CD8-positive, alpha-beta memory T cell (primary cell): ENCODE measurements at places on chromosomes 13 and 19.
A peak's percentile ranks its signal among the peaks of the same experiment; 100 is the strongest.

DNA sequence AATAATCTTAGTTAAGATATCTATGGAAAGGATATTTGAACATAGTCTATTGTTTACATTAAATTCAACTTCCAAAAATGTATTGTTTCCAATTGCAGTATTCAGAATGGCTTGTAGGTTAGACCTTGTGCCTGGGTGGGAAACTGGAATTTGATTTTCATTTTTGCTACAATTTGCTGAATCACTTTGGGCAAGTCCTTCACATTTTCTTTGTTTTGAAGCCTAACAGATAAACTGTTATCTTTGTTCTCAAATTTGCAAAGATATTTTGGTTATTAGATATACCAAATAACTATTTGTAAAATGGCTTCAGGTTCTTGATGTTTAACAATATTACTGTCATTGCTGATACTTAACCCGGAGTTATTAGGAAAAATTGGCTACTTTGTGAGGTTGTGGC lies 82.6 kb downstream of the WDFY2 start:
- DNase-seq: no peak

- no peak for DNase-seq
These were observed 64.1 kb downstream of the TPT1 start for GRCh38 chr13:45276913-45277312.

DNA sequence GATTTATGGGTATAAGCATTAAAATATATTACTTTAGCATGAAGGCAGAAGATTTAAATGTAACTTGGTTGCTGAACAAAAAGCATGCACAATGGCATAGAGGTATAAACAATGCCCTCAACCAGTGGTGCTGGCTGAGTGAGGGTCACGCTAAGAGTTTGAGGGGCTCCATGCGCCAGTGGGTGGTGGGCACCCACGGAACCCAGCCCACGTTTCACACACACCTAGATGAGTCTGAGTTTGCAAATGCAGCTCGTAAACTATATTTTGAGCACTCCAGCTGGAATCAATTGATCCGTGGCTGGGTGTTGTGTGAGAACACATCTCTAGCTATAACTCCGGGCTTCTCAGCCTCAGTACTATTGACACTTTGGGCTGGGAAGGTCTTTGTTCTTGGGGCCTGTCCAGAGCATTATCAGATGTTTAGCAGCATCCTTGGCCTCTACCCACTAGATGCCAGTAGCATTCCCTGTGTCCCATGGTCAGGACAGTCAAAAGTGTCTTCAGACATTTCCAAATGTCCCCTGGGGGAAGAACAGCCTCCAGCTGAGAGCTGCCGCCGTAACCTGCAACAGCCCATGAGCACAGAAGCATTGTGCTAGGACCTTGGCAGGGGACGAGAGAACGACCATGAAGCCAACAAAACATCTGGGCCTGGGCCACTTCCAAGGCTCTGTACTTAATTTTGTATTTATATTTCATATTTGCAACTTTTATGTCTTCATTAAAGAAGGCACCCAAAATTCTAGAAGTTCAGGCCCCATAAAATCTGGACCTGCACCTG lies 108.1 kb upstream of the SOX1 start:
- DNase-seq: no peak

- no peak for DNase-seq
These were observed 234.1 kb downstream of the TUBA3C start for GRCh38 chr13:18947376-18947977.

GRCh38 chr19:33293255-33294057 lies 8.9 kb downstream of the CEBPA start:
- DNase-seq: no peak

GRCh38 chr13:83423861-83424260 lies 458.4 kb downstream of the SLITRK1 start:
- DNase-seq: no peak

- no peak for DNase-seq
These were observed 1053.6 kb upstream of the MIR17HG start for GRCh38 chr13:90293793-90294361.

- no peak for DNase-seq
These were observed 9.5 kb downstream of the LGALS7 start for GRCh38 chr19:38763795-38764220.

DNA sequence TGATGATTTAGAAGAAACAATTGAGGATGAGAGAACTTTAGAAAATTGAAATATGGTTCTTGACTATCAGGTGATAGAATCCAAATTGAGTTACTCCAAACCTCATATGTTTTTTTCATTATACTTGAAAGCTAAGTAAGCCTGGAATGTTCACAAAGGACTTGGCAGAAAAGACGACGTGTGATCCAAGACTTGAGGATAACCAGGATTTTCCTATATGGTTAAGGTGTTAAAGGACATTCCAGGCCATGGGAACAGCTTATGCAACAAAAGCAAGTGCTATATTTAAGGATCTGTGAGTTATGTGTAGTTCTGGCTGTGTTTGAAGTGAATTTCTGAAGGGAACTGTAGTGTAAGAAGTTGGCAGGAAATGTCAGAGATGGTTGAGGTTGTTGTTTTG lies 52.5 kb downstream of the SLITRK1 start:
- no peak for DNase-seq

DNA sequence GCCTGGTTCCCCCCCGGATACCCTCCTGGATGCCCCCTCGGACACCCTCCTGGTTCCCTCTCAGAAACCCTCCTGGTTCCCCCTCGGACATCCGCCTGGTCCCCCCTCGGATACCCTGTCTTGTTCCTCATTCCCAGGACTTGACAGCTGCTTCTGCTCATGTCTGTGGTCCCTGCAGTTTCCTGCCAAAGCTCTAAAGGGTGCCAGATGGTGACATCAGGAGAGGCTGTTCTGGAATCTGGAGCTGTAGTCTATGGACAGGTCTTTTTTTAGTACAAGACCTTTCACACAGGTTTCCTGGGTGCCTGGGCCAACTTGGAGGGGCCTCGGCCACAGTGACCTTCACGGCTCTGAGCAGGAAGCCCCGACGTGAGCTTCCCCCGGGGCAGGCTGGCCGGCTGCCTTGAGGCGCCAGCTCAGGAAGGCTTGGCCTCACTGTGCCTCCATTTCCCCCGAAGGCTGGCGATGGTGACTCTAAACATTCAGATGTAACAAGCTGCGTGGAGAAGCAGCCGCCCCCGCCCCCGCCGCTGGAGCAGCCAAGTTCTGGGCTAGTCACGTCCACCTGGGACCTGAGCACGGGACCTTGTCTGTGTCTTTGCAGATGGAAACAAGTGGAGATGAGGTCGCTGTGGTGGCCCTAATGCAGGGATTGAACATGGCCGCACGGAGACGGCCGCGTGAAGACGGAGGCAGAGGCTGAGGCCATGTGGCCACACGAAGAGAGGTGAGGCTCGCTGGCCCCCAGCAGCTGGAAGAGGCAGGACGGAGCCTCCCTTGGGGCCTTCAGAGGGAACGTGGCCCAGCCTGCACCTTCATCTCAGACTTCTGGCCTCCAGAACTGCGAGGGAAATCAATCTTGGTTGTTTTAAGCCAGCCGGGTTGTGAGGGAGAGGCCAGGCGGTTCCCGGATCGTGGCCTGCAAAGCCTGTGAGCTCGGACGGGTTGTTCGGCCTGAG lies 12.7 kb downstream of the SGTA start:
- DNase-seq: no peak

DNA sequence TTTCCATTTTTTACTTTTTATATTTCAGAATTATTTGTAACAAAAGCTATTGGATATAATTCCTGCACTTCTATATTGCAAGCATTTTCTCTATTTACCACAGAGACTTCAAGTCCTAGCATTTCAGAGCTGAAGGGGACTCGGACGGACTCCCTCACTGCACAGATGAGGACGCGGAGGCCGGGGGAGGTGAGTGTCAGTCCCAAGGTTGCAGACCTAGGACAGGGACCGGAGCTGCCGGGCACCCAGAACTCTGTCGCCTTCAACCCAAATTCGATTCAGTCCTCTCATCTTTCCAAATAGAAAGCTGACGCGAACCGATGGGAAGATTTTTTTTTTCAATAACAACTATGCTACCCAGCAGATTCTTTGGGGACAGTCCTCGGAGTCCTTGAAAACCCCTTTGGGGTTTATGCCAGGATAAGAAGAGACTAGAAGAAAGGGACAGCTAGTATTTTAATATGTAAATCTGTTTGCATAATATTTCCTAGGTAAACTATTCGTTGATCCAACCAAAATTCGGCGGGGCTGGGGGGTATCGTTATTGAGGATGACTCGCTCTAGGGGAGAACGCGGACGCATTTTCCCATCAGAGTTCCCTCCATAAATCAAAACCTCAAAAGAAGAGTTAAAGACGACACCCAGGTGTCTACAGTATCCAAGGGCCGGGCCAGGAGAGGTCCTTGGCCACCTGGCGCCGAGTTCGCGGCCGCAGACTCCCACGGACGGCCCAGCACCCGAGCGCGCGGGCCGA lies 803 bp downstream of the FLT3 start:
- DNase-seq: no peak

- no peak for DNase-seq
These were observed 217.1 kb downstream of the POSTN start for GRCh38 chr13:37381502-37381901.

- DNase-seq: no peak
These were observed 6.4 kb upstream of the MAP2K7 start for GRCh38 chr19:7897292-7897691.

DNA sequence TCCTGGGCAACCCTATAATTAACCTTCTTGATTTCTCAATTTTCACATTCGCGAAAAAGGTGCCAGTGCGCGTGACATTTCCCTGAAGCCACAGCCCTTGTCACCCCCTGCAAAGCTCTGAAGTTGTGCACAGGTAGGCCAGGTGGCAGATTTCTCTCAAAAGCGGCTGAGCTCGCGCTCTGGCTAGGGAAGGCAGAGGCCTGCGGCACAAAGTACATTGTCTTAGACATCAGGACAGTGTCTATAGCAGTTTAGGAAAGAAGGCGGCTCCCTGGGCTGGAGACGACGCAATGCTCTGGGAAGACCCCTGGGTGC lies 42.9 kb upstream of the ZNF14 start:
- DNase-seq: no peak

GRCh38 chr13:113170511-113170910 lies 12.1 kb downstream of the PROZ start:
- DNase-seq: no peak

DNA sequence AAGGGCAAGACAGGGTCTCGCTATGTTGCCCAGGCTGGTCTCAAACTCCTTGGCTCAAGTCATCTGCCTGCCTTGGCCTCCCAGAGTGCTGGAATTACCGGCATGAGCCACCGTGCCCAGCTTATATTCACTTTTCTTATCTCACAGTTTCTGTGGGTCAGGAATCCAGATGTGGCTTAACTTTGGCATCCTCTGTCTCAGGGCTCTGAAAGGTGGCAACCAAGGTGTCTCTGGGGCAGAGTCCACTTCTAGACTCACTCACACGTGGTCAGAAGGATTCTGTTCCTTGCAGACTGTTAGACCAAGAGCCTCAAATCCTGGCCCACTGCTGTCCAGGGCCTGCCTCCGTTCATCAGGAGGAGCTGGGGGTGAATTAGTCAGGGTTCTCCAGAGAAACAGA lies 7.6 kb upstream of the LMNB2 start:
- no peak for DNase-seq

DNA sequence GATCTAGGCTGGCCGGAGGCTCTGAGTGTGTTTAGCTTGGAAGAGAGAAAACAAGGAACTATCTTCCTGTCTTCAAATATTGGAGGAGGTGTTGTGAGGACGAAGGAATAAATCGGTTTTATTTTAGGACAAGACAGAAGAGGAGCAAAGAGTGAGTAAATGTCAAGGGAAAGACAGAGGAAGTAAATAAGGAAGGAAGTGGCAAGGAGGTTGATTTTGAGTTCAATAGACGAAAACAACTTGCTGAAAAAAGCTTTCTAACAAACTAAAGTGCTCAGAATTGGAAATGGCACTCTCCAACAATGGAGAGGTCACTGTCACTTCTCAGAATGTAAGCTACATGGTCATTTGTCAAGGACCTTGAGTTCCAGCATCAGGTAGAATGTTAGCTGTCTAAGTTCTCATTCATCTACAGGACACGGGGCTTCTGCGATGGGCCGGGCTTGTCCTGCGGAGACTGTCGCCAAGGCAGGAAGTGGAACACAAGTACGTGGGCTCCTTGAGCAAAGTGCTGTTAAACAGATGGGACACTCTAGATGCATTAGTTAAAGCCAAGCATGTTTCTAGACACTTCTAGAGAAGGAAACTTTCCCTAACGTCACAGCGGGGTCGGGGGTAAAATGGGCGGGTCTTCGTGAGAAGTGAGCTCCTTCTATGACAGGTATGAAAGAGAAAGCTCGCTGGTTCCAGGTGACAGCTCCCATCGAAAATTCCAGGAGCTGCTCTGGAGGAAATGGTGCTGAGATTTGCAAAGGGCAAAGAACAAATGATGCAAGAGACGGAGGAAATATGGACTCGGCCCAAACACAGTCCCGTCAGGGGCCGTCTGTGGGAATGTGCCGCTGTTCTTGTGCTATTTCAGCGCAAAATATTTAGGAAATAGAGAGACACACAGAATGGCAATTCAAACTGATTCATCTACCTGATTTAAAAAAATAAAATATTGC lies 103.9 kb upstream of the UBL3 start:
- peak; percentile 69 for DNase-seq

- DNase-seq: no peak
These were observed 42.2 kb downstream of the COL4A1 start for GRCh38 chr13:110264685-110265275.

DNA sequence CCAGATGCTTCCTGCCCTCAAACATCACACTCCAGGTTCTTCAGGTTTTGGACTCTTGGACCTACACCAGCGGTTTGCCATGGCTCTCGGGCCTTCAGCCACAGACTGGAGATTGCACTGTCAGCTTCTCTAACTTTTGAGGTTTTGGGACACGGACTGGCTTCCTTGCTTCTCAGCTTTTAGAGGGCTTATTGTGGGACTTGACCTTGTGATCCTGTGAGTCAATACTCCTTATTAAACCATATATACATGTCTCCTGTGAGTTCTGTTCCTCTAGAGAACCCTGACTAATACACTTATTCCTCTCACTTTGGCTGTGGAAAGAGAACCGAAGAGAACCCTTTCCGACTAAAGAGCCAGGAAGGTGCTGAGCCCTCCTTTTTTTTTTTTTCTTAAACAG lies 53.6 kb downstream of the LMO7 start:
- DNase-seq: no peak

GRCh38 chr19:13163609-13164342 lies 13.6 kb downstream of the IER2 start:
- no peak for DNase-seq

DNA sequence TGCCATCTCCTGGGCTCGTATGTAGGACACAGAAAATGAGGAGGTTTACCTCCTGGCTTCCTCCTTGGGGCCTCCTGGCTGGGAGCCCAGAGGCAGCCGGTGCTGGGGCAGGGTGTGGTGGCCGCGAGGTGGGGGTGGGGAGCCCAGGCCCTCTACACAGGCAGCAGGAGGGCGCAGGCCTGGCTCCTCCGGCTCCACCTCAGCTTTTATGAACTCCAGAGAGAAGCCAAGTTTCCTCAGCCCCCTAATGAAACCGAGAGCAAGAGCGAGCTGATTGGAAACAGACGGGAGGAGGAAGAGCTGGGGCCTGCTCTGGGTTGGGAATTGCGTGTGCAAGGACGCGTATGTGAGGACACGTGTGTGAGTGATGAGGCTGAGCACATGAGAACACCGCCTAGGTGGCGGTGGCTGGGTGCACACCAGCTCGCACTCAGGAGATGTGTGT lies 23.1 kb downstream of the LYL1 start:
- no peak for DNase-seq
